ENCODE measurements at places on chromosomes 5 and 9. TPM values are rescaled to one million over a fixed set of nuclear protein-coding genes. Genes with fewer than 3 reads are reported as not detected.
A peak's percentile ranks its signal among the peaks of the same experiment; 100 is the strongest.

RGS3 gene
- 53.3 TPM for total RNA-seq

ZFR gene
- 81.4 TPM for total RNA-seq

NKD2 gene
- total RNA-seq: not detected

GRCh38 chr5:119322312-119322947, 33.4 kb upstream of the TNFAIP8 start:
- H3K27me3 ChIP-seq: no peaks in the 10 kb centered on the region
- no peak for DNase-seq
- peak overlapping the region; percentile 58 for H3K27ac ChIP-seq
- H3K4me1 ChIP-seq: peaks cover 28% of the 10 kb centered on the region

DNA sequence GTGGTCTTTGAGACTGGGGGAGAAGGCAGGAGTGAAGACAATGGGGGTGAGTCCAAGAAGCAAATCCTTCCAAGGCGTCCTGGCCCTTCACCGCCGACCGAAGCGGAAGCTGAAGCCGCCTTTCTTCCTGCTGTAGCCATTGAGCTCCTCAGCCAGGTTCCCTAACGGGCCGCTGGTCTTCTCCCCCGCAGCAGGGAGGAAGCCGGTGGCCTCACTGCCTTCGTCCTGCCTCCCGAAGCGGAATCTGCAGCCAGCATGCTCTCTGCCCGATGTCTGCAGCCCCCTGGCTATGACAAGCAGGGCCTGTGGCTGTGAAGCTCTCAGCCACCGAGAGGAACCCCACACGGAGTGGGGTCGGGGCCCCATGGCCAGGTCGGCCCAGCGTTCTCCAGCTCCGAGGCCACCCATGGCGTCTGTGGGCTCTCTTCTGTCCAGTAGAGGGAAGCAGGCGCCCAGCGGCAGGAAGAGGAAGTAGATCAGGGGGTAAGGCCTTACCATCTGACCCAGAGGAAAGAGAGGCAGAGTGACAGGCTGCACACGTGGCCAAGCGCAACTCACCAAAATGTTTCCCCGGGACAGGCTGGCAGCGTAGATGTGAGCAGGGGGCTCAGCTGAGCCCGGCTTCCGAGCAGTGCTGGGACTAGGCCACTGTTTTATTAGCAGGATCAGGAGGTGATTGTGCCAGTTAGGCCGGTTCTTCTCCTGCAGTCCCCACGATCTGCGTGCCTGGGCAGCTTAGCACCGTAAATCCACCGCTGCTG, 3.1 kb downstream of the QRFP start:
- no peak overlapping the region for H3K27ac ChIP-seq
- no peaks in the 10 kb centered on the region for H3K4me1 ChIP-seq
- H3K4me3 ChIP-seq: no peak overlapping the region
- DNase-seq: no peak

GRCh38 chr9:22005702-22006606, 3.2 kb downstream of the CDKN2B start:
- H3K27ac ChIP-seq: no peak overlapping the region
- peaks cover 8% of the 10 kb centered on the region for H3K4me1 ChIP-seq
- peaks cover 3% of the 10 kb centered on the region for H3K36me3 ChIP-seq
- H3K4me3 ChIP-seq: peak overlapping the region; percentile 26
- peak; percentile 31 for DNase-seq

DNA sequence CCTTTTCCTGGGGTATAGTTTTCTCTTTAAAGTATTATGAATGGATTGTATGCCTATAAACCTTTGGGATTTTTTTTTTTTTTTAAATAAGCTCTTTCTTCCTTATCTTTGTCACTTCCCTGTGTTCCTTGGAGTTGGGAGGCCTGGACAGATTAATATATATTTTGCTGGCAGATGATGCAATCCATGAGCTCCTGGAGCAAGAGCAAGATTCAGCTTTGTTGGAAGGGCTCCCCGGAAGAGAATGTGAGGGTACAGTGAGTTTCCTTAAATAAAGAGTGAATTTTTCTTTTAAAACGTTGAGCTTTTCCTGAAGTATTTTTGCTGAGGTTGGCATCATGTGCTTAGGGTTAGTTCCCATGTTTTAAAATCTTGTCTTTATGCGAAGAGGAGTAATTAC, 98.7 kb upstream of the SLC28A3 start:
- DNase-seq: no peak
- H3K4me1 ChIP-seq: no peaks in the 10 kb centered on the region
- no peaks in the 10 kb centered on the region for H3K27me3 ChIP-seq
- H3K4me3 ChIP-seq: no peak overlapping the region
- no peak overlapping the region for H3K27ac ChIP-seq
- no peaks in the 10 kb centered on the region for H3K36me3 ChIP-seq

DNA sequence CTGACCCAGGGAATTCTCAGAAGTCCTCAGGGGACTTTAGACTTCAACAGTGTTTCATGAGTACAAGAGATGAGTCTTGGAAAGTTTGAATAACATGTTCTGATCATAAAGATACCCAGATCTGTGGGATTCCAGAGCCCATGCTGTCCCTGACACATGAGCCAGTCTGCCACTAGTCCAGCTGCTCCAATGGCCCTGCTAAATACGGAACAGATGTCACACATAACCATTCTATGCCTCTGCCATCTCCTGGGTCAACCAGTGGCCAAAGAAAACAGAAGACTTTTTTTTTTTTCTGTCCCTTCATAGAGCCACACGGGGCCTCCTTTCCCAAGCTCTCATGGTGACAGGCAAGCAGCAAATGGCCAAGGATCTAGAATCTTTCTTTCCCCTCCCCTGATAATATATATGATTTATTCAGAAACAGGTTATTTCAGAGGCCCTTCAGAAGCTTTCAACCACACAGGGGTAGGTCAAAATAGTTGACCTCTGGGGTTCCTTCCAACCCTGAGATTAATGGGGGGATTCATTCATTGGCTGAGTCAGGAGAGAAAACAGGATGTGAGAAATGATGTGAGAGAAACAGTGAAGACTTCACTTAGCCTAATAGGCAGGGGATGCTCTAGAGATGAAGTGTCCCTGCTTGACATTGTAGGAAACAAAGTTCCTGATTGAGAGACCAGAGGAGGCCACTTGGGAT, 367.7 kb downstream of the CDK5RAP2 start:
- no peak for DNase-seq
- no peak overlapping the region for H3K27ac ChIP-seq
- H3K27me3 ChIP-seq: no peaks in the 10 kb centered on the region
- H3K4me3 ChIP-seq: no peak overlapping the region
